ENCODE measurements at places on chromosomes 2 and 18.

- DNase-seq, result no peak
Observed at GRCh38 chr2:39476524-39476923, 39.4 kb upstream of the MAP4K3 start.

DNA sequence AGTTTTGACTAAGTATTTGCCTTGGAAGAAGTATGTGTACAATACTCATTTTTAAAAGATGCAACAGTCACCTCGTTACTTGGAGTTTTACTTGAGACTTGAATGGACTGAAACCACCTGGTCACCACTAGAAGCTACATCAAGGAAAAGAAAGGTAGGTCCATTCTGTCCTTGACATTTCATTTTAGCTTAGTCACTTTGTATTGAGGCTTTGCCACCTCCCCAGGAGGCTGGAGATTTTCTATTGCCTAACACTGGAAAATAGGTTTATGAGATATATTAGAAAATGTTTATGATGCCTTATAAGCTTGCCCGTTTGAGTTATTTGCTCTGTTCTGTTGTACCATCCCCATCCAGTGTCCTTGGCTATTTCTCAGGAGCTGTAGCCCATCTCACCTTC is 107.9 kb upstream of the ETAA1 start:
- no peak for DNase-seq

DNA sequence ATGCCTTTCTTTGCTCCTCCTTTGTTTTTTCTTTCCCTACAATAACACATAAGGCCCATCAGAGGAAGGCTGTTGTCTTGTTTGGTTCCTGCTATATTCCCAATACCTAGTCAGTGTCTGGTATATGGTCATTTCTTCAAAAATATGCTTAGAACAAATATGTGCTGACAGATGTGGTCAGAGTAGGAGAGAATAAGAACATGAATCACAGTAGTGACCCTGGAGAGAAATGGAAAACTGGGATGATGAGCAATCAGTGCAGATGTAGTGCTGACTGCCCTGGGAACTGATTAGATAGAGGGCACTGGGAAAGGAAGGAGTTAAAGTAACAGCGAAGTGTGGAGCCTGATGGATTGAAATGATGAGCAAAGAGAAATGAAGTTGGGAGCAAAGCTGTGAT is 189.4 kb upstream of the LHCGR start:
- DNase-seq, result no peak

DNA sequence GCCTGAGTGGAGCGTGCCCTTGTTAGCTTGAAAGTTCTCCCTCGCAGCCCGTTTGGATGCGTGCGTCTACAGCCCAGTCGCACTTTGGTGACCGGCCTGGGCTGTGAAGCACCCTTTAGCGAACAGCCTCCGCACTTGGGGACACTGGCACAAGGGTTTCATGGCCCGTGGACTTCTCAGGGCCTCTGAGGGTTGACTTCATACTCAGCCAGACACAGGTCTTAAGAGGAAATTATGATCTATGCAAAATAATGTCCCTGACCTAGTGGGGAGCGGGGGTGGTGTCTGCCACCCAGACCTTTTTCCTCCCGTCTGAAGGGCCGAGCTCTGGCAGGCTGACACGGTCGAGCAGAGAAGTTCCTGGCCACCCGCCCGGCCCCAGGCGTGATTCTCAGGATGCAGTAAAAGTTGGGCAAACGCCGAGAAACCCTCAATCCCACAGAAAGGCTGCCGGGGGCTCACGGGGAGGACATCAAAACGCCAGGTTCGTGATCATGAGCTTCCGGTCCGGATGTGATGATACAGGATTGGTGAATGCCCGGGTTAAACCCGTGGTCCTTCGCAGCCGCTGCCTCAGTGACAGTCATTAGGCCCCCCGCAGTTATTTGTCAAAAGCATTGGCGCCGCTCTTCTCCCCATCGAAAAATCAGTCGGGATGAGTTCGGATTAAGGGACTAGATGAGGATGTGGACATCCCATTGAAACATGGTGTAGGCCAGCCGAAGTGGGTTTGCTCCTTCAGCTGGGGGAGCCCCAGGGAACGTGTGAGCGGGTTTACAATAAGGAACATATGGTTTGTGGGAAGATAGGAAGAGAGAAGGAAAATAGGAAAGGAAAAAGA is 3.6 kb upstream of the PAX3 start:
- no peak for DNase-seq

DNA sequence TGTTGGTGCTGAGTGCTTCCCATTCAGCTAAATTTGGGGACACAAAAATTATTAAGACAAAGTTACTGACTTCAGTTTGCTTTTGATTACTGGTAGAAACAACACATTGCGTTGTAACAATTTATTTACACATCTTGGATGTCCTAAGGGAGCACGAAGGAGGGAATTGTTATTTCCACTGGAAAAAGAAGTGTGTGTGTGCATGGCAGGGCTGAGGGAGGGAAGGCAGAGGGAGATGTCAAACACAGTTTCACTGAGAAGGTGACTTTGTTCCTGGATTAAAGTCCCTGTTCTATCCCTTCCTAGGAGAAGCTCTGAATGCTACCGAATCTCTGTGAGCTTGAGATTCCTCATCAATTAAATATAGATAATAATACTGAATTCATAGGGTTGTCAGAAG is 3.8 kb upstream of the CDH20 start:
- no peak for DNase-seq

GRCh38 chr18:45464619-45465018 is 150.7 kb upstream of the SLC14A2 start:
- no peak for DNase-seq

DNA sequence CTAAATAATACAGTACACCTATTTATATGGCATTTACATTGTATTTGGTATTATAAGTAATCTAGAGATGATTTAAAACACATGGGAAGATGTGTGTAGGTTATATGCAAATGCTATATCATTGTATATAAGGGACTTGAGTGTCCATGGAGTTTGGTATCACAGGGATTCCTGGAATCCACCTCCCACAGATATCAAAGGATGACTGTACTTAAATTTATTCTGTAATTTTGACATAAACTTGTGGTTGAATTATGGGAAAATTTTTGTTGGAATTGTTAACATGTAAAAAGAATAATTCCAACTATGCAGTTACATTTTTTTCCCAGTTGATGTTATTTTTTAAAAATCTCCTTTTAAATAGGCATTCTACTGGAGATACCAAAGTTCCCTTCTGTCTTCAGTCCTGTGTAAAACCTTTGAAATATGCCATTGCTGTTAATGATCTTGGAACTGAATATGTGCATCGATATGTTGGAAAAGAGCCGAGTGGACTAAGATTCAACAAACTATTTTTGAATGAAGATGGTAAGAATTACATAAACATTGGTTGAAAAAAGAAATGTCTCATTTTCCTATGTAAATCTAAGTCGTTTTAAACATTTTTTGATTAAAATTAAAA is 24.1 kb downstream of the GLS start:
- DNase-seq, result no peak
